ENCODE measurements at places on chromosomes 11 and 22.

- DNase-seq: no peak
Observed at GRCh38 chr11:65891219-65892136, 1.0 kb downstream of the CCDC85B start.

- no peak for DNase-seq
Observed at GRCh38 chr11:64858467-64859263, 14.2 kb upstream of the CDC42BPG start.

DNA sequence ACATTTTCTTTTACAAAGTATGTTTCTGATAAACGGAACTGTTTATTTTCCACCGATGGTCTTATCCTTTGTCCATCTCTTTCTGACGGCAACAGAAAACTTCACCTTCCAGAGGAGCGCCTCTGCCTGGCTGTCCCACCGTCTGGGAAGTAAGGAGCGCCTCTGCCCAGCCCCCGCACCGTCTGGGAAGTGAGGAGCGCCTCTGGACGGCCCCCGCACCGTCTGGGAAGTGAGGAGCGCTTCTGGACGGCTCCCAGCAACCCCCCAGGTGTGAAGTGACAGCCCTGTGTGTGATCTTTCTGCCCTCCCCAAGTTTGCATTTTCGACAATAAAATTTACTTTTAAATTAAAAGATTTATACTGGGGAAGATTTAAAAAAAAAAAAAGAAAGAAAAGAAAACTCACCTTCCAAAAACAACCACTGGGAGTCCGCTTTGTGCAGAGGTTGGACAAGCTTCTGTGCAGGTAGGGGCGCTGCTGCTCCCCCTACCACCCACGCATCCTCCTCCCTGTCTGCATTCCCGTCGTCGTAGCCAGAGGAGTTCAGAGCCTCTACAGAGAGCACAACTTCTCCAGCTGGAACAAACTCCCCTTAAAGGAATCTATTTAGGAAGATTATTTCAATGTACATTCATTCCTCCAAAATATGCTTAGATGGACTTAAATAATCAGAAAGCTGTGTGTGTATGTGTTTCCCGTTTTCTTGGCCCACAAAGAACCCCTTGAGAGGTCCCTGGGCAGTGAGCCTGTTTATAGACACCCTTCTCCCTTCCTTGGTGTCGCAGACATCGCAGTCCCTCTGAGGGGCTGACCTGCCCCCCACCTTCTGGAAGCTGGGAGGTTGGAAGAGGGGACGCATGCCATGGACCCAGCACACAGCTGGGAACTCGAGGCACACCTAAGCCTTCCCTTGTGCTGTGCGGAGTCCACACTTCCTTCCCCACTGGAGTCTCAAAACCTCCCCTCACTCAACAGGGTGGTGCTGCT is 849 bp upstream of the APOBEC3B start:
- DNase-seq: no peak

DNA sequence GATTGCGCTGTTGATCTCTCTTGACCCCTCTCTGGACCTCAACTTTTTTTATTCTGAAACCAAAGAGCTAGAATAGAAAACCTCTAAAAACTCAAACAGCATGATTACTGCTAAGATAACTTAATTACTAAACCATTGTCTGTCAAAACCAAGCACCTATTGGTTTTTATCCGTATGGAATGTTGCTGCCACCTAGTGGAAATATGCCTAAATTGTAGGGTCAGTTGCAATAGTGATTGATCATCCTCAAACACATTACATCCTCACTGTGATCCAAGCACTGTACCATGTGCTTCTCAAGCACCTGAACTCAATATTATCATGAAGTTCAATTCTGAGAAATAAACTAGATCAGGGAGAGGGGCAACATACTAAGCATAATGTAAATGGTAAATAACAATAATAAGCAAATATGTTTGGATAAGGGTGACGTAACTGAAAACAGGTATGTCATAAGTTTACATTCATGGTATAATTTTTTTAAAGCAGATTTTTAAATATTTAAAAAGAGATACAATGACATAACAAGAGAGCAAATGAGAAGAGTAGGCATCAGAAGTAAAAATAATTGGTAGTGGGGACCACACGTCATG is 3.8 kb upstream of the OR5A2 start:
- peak; percentile 61 for DNase-seq

- no peak for DNase-seq
Observed at GRCh38 chr11:102604011-102604410, 21.1 kb downstream of the MMP20 start.

- no peak for DNase-seq
Observed at GRCh38 chr11:100903284-100903683, 216.2 kb downstream of the ARHGAP42 start.

DNA sequence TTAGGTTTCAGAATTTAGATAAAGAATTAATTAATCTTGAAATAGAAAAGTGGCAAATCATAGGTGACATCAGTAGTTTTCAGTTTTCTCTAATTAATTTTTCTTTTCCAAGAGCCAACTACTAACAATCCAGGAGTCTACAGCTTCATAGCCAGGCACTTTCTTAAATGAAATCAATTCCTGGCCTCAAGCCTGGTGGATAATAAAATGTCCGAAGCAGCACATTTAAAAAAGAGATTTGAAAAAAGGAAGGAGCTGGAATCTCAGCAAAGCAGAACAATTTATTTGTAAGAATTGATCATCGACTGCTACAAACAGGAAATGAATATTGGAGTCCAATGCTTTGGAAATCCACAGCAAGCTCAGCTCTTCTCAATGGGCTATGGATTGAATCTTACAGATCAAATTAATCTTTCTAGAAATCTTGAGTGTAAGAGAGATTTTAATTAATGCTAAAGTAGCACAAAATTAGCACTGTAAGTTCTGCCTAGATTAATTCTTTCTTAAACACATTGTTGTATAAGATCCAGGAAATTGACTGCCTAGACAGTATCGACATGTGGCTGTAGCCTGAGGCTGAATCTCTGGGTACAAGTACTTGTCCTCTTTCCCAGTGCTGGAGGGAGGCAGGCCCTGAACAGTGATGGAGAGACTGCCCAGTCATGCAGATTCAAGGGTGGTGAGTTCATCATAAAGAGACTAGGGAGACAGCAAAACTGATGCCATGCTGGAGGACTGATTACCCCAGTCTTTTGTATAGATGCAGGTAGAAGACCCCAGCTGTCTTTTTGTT is 167.8 kb upstream of the POU2AF2 start:
- no peak for DNase-seq

DNA sequence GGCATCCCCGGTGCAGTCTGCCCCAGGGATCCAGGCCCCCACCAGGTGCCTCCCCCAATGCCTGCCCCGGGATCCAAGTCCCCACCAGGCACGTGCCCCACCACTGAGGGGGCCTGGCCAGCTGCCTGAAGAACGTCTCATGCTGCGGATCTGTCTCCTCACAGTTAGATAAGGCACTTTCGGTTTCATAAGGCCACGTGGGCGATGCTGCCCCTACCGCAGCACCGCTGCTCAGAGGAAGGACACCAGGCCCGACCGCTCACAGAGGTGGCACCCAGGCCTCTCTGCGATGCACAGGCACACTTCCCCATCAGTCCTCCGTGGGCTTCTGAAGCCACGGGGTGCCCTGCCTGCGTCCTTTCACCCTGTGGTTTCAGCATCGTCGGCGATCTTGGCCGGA is 68.1 kb upstream of the BID start:
- no peak for DNase-seq

DNA sequence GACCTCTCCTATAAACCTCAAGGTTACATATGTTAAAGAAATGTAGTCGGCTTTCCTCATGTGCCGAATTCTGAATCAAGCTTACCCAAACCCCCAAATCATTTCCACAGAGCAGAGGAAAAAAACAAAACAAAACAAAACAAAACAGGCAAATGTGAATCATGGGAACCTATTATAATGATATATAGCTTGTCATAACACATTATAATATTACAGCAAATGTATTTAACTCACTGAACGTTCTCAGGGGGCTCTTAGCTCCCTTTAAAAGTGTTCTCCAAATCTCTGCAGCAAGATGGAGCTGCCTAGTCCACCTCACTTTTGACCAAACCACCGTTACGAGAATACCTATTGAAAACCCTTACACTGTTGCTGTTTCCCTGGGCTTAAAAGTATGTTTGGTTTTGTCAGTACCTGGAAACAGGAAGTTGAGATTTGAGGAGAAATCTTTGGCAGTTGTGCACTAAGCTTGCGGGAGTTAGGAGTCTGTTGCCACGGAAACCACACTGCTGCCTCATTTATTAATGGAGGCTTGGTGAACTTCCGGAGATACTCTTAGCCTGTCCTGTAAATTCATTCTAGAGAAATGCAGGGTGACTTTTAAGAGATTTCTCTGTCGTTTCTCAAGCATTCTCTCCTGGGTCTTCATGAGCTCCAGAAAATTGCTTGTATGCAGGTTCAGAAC is 167.0 kb upstream of the RASSF10 start:
- no peak for DNase-seq

GRCh38 chr22:41248314-41248713 is 7.6 kb upstream of the CHADL start:
- no peak for DNase-seq

DNA sequence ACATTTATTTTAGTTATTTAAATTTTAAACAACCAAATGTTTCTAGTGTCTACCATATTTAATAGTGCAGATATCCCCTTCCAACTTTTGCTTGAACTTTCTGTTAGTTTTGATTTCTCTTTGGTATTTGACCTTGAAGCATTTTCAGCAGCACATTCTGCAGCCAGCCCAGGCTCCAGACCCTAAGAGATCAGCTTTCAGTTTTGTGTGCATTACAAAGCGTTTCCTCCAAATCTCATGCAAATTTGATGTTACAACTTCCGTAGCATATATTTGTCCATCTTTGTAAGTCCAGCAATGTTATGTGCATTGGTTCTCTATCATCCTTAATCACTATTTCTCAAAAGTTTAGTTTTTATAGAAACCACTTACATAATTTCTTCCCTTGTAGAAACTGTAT is 14.6 kb upstream of the SERGEF start:
- no peak for DNase-seq

- DNase-seq: no peak
Observed at GRCh38 chr11:70002433-70002832, 75.7 kb upstream of the ANO1 start.

- DNase-seq: no peak
Observed at GRCh38 chr11:13169709-13170108, 107.9 kb upstream of the BMAL1 start.

DNA sequence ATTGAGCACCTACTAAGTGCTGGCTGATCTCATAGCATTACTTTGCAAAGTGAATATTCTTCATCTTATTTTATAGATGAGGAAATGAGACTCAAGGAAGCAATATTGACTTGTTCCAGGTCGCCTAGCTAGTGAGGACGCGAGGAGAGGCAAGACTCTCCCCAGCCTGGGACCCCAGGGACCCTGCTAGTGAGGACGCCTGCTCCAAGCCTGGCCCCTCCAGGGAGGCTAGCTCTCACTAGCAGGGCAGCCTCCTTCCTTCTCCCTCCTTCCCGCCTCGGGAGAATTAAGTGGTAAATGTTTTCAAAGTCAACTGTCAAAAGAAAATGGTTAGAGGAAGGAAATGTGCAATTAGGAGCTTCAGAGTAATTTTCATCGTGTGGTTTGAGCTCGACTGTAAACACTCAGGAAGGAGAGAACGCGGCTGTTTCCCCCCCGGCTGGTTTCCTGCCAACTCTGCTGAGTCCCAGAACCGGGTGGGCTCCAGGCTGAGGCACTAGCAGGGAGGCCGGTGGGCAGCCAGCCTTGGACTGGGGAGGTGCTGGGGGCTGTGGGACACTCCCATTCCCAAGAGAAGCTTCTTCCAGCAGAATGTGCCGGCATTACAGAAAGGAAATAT is 17.9 kb downstream of the MYEOV start:
- DNase-seq: no peak

DNA sequence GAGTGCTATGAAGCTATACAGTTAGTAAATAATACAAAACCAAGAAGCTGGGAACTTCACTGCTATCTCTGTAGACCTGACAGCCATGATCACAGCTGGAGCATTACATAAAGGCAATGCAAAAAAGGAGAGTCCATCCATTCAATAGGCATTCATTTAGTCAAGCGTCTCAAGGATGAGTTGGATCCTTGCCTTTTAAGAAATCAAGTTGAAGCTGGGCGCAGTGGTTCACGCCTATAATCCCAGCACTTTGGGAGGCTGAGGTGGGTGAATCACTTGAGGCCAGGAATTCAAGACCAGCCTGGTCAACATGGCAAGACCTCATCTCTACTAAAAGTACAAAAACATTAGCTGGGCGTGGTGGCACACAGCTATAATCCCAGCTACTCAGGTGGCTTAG is 48.1 kb upstream of the ALKBH3 start:
- DNase-seq: no peak

GRCh38 chr11:34379539-34379938 is 21.7 kb upstream of the ABTB2 start:
- no peak for DNase-seq
